ENCODE measurements at places on chromosomes 4 and X. TPM values are rescaled to one million over a fixed set of nuclear protein-coding genes. Genes with fewer than 3 reads are reported as not detected.
A peak's percentile ranks its signal among the peaks of the same experiment; 100 is the strongest.

DNA sequence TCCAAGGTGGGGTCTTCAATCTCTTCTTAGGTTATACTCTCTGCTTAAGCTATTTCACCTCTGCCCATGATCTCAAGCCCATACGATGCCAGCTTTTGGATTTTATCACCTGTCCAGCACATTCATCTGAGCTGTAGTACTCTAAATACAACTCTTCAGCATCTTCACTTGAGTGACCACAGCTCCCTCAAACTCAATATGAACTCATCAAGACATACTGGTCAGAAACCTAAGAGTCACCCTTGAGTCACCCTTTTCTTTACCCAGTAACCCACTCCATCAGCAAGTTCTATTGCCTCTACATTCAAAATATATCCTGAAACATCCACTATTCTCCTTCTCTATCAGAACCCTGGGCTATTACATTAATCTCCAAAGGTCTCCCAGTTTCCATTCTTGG lies 69.4 kb downstream of the DCHS2 start:
- DNase-seq, result no peak

DNA sequence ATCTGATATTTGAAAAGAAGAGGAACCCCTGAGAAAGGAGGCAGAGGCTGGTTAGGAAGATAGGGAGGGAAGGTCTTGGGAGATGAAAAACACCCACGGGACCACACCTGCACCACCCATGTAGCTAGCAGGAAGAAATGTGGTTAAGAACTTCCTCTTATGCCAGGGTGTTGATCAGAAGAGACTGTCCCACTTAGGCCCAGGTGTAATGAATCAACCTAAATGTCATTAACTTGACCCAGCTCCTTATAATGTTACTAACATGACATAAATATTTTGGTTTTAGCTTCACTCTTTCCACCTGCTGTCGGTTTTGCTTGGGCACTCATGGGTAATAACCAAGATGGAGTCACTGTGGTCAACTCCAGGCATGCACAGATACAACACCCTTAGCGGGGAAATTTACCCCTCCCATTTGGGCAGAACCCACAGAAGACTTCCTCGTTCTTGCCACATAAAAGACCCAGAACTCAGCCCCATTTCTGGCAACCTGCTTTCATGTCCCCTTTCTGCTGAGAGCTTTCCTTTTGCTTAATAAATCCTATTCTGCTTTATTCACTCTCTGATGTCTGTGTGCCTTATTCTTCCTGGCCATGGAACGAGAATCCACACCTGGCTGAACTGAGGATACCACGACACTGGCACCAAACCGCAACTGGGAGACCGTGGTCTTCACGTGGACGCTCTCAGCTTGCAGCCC lies 46.8 kb downstream of the ZNF141 start:
- DNase-seq, result no peak

- DNase-seq, result no peak
Measured at GRCh38 chr4:152534541-152535359, 1.1 kb downstream of the FBXW7 start.

ERCC6L gene
- 3.8 TPM for total RNA-seq

DNA sequence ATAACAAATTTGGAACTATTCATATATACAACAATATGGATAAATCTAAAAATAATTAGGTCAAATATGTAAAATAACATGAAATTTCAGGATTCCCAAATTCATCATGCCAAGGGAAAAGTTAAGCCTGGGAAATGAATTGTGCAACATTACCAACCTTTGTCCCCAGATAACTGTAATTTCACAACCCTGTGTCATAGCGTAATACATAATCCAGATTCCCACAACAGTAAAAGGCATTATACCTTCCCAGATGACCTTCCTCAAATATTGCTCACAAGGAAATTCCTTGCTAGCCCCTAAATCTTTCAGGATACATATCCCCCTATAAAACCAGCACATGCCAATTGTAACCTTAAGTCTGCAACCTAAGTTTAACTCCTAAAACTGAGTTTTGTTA lies 32.9 kb upstream of the RAB40A start:
- no peak for DNase-seq

PROM1 gene
- total RNA-seq, result 30.5 TPM

DNA sequence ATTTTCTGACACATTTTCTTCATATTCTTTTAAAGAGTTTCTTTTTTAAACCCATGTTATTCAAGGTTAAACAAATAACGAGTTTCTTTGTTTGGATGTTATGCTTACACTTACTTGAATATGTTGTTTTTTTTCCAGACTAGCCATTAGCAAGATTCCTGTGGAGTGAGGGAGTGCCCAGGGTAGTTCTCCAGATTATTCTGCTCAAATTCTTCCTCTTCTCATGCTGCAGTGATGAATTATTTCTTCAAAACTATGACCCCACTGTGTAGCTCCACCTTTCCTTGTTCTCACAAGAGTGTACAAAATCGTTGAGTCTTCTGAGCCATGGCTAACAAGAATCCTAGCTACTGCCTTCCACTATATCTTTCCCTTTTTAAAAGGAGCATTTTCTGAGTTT lies 134.1 kb upstream of the ELOVL6 start:
- no peak for DNase-seq

DNA sequence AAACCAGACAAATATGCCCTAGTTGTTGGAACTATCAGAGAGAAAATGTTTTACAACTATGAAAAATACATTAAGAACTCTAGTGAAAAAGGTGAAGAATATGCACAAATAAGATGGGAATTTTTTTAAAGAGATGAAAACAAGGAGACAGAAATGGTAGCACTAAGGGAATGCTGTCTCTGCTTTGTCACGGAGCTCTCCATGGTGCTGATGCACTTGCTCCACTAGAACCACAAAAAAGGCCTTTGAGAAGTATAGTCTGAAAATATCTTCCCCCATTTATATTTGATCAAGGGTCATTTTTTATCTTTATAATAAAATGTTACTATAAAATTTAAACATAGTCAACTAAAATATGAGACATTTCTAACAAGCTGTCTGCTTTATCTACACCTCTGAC lies 1655.5 kb upstream of the AGA start:
- no peak for DNase-seq

LEF1 gene
- 9.5 TPM for total RNA-seq

DNA sequence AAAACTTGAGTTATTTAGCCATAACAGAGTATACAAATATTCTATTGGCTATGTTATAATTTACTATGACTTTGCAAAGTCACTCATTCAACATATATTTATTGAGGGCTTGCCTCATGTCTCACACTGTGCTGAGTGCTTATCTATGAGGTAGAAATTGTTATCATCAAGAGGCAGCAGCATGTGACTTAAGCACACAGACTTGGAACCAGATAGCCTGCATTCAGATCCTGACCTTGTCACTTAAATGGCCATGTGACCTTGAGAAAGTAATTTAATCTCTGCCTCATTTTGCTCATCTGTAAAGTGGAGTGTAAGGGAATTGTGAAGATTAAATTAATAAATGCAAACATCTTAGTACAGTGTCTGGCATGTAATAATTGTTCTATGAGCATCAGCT lies 10.1 kb upstream of the EXOSC9 start:
- DNase-seq, result no peak

DNA sequence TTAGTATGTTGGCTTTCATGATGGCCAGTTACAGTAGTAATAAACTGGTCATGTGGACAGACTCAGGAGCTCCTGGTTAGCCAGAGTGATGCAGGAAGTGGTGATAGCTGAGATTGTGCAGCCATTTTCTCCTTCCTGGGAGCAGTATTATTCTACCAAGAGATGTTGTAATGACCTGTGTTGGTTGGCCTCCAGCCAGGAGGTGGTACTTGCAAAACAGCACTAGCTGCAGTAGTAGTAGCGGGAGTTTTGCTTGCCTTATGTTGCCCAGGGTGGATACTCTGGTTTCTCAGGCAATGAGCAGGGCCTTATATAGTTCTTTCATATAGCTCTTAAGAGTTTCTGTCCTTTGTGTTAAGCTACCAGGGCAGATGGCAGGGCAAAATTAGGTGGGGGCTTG lies 998.8 kb downstream of the GLUD2 start:
- no peak for DNase-seq

CCSER1 gene
- total RNA-seq, result 88.0 TPM

MAGEA1 gene
- total RNA-seq, result not detected

LGI2 gene
- 4.8 TPM for total RNA-seq

GRCh38 chr4:99054428-99054994 lies 34.1 kb downstream of the ADH5 start:
- no peak for DNase-seq

TSPAN7 gene
- total RNA-seq, result 14.1 TPM

DNA sequence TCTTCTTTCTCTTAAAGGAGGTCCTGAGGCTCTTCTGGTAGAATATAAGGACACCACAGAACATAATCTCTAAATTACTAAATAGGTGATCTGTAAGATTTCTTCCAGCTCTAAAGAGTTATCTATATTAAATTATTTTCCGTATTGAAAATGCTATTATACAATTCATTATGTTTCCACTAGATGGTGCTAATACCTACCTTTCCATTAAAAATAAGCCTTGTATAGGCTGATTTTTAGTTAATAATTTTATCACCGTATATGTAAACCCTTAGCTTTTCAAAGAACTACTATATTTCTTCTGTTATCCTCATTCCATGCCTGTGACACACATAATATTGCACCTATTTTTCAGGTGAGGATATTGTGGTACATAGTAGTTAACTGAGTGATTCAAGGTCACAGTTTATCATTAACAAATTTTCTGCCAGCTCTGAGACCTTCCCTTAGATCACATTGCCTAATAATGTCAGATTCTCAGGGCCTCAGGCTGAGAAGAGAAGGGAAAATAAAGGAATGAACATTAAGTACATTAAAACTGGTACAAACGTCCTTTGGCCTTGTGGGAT lies 138.8 kb downstream of the TEX11 start:
- no peak for DNase-seq

DNA sequence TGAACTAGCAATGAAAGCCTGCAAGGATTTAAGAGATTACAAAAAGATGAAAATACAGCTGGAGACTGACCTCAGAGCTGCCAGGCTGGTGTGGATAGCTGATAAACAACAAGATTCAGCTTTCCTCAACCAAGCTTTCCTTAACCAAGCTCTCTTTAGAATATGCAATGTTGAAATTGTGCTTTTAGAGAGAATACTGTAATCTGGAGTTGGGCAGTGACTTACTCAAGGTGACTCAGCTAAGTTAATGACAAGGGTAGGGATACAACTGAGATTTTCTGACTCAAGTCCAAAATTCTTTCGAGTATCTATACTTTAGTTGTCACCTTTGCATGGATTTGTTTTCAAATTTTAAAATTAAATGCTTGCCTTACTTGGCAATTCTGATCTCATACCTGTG lies 98.0 kb downstream of the AMMECR1 start:
- no peak for DNase-seq

DNA sequence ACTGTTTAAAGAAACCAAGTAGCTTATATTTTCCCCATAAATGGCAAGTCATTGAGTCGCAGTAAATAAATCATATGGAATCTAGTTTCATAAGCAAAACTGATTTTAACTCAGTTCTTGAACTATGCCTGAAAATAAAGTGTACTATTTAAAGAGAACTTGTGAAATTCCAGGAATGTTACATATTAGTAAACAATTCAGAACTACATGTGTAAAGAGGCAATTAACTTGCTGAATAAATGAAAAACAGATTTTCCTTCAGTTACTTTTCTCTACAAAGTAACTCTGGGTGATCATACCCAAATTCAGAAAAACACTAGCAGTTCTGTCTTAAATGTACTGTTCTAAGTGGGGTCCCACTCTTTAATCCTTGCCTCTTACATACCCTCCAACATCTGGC lies 236.1 kb upstream of the EDNRA start:
- no peak for DNase-seq

DNA sequence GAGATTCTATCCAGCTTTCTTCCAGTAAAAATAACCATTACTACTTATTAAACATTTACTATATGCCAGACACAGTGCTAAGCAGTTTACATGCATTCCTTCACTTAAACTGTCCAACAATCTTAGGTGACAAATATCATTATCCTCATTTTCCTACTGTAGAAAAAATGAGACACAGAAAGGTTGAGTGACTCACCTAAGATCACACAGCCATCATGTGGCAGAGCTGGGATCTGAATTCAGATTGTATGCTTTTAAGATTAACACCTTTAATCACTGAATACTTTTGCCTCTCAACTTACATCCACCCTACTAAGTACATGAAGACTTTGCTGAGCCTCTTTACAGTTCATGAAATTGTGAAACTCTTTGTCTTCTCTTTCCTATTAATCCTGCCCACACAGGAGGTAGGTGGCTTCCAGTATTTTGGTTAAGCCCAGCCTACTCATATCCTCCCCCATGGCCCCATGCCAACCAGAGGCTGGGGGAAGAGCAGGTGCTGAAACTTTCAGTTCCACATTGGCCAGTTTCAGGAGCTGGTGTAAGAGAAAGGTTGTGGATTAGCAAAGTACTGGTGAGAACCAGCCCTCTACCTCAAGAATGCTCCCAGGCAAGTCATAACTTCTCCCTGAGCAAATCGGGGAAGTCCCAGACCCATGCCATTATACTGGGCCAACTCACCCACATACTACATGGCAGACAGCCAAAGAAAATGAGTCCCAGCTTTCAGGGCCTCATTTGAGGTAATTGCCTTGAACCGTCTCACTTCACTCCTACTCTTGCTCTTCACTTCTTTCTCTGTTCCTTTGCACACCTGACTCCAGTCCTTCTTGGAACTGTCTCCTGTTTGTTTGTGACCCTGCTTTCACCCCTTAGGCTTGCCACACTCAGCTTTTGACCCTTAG lies 211.1 kb downstream of the GUCY2F start:
- peak; percentile 3 for DNase-seq

DNA sequence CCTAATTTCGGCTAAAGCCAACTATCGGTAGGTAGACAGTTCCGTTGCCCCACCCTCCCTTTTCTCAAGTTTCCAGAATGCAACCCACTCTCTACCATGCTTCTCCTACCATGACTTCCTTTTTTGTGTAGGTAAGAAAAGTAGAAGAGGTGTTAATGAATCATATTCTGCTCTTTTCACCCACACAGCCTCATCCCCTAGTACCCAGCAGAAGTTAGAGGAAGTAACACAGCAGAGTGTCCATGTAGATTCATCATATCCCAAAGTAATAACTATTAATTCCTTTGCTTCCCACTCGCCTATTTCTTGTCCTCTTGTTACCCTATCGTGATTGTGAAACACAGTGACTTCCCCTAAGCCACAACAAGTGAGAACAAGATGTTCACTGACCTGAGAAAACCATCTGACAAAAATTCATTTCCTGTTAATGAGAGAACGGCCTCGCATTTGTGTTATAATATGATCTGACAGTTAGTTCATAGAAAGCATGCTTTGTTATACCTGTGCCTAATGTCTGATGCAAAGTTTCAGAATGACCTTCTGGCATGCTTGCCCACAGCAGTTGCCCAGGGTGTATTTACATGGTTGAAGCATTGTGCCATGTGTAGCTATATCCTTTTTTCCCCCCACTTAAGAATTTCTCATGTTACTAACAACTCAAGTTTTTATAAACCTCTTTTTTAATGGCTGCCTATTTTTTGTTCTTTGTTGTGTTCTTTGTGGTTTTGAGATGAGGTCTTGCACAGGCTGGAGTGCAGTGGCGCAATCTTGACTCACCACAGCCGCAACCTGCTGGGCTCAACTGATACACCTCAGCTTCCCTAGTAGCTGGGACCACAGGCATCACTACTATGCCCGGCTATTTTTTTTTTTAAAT lies 185.6 kb downstream of the RAP1GDS1 start:
- no peak for DNase-seq
